ENCODE measurements at places on chromosomes 5 and 9.

DNA sequence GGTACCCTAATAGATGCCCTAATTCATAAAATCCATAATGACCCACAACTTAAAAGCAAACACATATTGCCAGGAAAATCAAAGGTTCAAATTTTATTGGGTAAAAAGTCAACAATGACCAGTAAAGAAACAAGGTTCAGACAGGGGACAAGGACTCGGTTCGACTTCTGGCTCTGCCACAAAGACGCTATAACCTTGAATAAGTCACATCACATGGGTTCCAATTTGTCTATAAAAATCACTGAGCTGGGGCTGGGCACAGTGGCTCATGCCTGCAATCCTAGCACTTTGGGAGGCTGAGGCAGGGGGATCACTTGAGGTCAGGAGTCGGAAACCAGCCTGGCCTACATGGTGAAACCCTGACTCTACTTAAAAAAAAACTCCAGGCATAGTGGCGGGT lies 80.5 kb downstream of the SERINC5 start:
- no peak for DNase-seq

GRCh38 chr9:129140397-129141065 lies 29.3 kb downstream of the PTPA start:
- no peak for DNase-seq

GRCh38 chr5:119393746-119394145 lies 37.9 kb downstream of the TNFAIP8 start:
- DNase-seq: no peak

GRCh38 chr5:6107675-6108539 lies 270.4 kb downstream of the MED10 start:
- no peak for DNase-seq

DNA sequence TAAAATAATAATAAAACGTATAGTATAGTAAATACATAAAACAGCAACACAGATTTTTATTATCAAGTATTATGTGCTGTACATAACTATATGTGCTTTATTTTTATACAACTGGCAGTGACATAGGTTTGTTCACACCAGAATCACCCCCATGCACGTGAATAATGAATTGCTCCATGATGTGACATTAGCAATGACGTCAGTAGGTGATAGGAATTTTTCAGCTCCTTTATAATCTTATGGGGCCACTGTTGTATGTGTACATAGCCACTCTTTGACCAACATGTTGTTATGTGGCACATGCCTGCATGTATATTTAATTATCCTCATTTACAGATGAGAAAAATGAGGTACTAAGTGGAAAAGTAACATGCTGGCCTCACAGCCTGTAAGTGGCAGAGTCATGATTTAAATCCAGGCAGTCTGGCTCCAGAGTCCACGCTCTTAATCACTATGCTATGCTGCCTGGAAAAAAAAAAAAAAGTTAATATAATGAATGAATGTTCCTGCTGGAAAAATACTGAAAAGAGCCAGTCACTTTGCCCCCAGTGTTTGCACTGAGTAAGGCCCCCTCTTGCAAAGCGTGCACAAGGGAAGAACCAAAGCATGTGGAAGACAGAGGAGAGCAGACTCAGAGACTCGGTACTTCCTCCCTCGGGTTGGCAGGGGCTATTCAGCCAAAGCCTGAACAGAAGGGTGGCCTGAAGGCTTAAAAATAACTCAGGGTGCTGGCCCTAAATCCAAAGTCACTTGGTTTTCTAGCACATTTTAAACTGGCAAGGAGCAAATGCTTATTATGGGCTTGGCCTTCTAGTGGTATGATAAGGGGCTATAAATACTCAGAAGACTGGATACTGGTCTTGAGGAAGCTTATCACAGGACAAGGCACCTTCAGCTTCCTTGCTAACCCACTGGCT lies 206.8 kb downstream of the GLIS3 start:
- no peak for DNase-seq

- DNase-seq: no peak
These were observed 244.3 kb downstream of the PDE4D start for GRCh38 chr5:59648949-59649921.

GRCh38 chr9:35813434-35814105 lies 1.3 kb downstream of the HINT2 start:
- DNase-seq: no peak

- DNase-seq: no peak
These were observed 452.0 kb upstream of the ZNF608 start for GRCh38 chr5:125198270-125198974.

GRCh38 chr9:37559125-37559524 lies 17.1 kb downstream of the FBXO10 start:
- DNase-seq: no peak

DNA sequence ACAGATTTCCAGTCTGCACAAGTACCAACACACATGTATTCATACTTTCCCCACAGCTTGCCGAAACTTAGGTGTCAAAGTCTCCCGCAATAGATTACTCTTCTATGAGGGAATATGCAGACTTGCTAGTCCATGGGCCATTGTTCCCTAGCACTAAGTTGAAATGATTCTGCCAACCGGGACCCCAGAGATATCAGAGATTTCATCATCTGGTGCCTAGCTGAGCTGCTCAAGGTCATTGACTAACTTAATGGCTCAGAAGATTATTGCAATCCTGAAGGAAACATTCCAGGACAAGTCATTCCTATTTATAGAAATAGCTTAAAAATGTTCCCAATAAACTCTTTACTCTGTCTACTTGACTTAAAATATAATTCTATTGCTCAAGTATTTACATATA lies 202.6 kb downstream of the PIK3R1 start:
- no peak for DNase-seq

DNA sequence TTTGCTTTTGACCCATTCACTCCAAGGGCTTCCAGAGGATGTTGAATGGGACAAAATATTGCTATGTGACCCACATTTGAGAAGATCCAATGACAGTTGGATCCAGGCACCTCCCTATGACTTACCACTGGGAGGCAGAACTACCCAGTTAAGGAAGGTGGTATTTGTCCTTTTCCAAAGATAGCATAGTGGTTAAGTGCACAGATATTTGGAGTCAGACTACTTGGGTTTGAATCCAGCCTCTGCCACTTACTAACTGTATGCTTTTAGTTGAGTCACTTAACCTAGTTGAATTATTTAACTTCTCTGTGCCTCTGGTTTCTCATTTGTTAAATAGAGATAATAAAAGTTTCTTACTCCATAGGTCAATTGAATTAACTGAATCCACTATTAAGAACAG lies 74.5 kb upstream of the PALM2AKAP2 start:
- DNase-seq: no peak

DNA sequence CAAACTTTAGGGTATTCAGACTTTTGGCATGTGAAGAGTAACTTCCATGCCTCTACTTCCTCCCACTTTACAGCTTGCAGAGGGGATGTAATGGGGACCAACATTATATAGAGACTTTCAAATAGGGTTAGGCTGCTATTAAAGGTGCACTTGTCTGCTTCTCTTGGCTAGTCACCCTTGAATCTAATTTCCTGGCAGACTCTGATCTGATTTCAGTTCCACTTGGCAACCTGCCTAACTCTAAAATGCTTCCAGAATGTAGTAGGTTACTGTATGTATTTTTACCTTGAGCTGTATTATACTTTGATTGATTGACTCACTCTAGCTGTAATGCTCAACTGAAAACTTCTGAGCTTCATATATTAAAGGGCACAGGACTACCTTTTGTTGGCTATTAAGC lies 693.4 kb downstream of the KCTD16 start:
- DNase-seq: no peak

GRCh38 chr5:177524941-177525655 lies 8.3 kb upstream of the DDX41 start:
- DNase-seq: no peak

DNA sequence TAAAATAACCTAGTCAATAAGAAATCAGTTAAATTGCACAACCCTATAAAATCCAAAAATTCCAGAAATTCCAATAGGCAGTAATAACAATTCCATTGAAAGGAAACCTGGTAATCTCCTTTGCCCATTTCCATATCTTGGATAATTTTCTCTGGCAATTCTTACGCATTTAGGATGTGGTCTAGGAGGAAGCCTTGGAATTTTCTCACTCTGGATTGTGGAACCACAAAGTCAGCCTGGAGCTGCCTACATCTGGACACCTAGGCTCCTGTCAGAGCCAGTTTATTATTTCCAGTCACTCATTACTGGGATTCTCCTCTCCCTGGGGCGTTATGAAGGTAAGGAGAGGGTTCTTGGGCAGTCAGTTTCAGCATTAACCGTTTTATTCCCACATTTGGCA lies 40.3 kb upstream of the GNE start:
- DNase-seq: no peak

DNA sequence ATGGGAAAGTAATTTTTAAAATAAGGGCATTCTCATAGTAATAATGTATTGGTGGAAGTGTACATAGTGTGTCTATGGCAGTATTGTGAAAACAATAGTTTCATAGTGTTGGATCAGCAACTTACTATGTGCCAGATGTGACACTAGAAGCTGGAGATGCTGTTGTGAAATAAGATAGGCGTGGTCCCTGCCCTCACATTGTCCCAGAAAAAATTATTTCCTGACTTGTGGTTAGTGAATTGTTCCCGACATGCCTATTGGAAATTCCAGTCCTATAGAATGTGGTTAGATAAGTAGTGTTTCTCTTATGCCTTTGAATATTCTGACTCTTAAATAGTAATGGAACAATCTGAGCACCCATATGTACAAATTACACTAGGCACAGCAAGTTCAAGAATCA lies 55.3 kb upstream of the MTAP start:
- DNase-seq: no peak

GRCh38 chr5:106094204-106094607 lies 1576.5 kb downstream of the EFNA5 start:
- no peak for DNase-seq

DNA sequence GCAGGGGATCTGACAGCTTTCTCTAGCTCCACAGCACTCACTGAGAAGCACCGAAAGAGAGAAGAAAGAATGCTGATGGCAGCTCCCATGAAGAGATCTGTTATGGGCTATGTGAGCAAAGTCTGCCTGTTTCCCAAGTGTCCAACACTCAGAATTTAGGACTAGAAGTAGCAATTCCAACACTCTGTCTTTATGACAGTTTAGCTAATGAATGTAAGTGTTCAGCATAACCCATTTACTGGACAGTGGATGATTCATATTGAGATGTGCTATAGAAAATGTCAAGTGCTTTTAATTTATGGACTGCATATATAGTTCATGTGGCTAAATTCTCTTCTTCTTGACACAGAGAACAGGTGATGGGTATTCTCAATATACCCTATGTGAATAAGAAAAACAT lies 683.1 kb upstream of the ZNF608 start:
- no peak for DNase-seq

DNA sequence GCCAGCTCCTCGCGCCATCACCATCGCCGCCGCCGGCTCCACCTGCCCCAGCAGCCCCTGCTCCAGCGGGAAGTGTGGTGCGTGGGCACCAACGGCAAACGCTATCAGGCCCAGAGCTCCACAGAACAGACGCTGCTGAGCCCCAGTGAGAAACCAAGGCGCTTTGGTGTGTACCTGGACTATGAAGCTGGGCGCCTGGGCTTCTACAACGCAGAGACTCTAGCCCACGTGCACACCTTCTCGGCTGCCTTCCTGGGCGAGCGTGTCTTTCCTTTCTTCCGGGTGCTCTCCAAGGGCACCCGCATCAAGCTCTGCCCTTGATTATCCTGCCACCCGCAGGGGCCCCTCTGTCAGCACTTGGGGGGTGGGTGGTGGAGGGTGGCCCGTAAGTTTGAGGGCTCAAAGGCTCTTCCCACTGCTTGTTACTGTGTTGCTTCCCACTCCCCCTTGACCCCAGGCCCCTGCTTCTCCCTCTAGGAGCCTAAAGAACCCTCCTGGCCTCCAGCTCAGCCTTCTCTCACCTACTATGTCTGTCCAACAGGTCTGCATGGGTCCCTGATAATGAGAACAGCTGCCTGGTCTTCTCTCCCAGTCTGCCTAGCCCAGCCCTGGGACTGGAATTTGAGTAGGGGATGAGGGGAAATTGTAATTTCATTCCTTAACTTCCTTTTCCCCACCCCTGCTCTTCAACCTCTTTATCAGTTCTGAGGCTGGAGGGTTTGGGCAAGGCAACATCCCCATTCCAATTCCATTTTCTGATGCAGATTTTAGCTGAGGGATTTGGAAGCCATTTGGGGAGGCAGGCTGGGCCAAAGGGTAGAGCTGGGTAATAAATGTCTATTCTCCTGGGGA lies 9.0 kb downstream of the RACK1 start:
- no peak for DNase-seq

- no peak for DNase-seq
These were observed 9.7 kb upstream of the PPIC start for GRCh38 chr5:123046222-123046621.

Measured in cortex of kidney (tissue), 1 donor.